ENCODE measurements at places on chromosomes 4 and X.

DNA sequence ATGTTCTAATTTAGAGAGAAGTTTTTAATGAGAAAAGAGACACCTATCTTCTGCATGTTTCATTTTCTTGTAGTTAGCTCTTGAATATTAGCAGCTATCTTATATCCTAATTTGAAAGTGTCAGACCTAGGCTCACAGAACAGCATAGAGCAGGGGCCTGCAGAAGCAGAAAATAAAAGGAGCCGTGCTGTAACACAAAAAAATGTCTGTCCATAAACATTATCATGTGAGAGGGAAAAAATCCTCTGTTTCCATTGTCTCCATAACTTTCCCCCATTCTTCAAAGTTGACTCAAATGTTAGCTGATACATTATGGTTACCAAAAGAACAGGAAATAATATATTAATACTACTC, 329.2 kb upstream of the EPHA5 start:
- DNase-seq: no peak

DNA sequence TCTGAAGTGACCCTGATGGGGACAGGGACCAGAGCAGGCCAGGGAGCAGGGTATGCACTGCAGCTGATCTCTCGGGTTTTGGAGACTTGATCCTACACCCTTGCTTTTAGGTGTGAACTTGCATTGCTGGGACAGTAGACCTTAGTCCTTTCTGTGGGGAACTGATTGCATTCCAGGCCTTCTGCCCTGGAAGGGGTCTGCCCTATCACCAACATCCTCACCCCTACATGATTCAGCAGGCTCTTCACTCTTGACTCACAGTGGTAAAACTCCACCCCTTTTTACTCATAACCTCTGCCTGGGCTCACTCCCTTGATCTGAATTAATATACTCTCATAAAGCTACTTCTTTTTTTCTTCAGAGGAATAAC, 6.6 kb upstream of the DDX60L start:
- DNase-seq: no peak

GRCh38 chrX:149363965-149364364, 141.1 kb downstream of the IDS start:
- no peak for DNase-seq

GRCh38 chr4:91502365-91502764, 801.4 kb upstream of the GRID2 start:
- no peak for DNase-seq

- no peak for DNase-seq
Observed at GRCh38 chr4:98260047-98260578, 1.1 kb upstream of the RAP1GDS1 start.

- DNase-seq: no peak
Observed at GRCh38 chrX:50161127-50161526, 39.7 kb downstream of the AKAP4 start.

- no peak for DNase-seq
Observed at GRCh38 chrX:103503163-103503852, 16.0 kb downstream of the RAB40A start.

GRCh38 chr4:3074846-3075651, 568 bp downstream of the HTT start:
- DNase-seq: no peak

- no peak for DNase-seq
Observed at GRCh38 chr4:146916479-146917076, 29.1 kb downstream of the TTC29 start.

- no peak for DNase-seq
Observed at GRCh38 chr4:21512353-21512752, 436.2 kb downstream of the KCNIP4 start.

GRCh38 chr4:38620527-38621027, 43.4 kb upstream of the KLF3 start:
- DNase-seq: no peak

DNA sequence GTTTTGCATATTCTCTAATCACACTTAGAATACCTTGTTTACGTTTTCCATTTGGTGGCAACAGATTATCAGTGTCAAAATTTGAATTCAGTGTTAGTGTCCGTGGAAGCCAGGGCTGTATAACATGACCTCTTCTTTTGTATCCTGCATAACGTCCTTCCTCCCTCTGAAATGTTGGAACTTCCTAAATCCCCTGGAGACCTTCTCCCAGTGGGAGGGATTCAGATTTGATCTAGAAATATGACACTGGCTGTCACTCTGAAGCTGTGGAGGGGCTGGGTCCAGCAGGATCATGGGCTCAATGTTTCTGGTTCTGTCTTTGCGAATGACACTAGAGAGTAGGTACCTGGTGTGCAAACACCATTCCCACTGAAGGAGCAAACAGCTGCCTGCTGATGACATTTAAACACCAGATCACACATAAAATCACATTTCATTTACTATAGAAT, 850 bp upstream of the CXCL3 start:
- DNase-seq: no peak

DNA sequence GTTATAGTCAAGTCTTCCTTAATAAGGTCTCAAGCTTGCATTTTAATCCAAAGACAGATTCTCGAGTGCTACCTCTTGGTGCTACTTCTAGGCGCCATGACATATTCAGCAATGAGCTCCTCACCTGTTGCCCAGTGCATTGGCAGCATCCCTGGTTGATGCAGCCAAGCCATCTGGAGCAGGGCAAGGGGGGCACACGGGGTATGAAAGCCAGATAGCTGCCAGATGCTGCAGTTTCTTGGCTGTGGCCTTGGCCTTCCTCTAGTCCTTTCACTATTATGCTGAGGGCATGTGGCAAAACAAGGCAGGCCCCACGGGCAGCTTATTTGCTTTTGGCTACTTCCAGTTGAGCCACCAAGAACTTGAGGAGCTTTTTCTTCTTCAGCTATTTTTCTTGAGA, 168.6 kb upstream of the PGRMC2 start:
- no peak for DNase-seq

GRCh38 chr4:119980456-119980855, 86.2 kb downstream of the MAD2L1 start:
- no peak for DNase-seq

GRCh38 chr4:181157647-181158046, 1085.6 kb upstream of the TENM3 start:
- DNase-seq: no peak

DNA sequence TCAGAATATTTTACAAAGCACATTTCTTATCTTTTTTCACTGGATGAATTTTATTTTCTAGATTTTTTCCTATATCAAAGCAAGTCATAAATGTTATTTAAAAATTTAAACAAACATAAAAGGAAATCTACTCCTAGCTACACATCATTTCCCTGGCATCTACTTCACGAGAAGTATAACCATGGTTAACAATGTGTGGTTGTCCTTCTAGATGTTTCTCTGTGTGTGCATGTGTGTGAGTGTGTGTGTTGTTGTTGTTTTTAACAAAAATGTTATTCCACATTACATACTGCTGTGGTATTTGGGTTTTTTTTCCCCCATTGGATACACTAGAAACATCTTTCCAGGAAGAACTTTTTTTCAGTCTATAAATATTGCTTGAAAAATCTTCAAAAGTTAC, 103.1 kb downstream of the CHIC2 start:
- DNase-seq: no peak

DNA sequence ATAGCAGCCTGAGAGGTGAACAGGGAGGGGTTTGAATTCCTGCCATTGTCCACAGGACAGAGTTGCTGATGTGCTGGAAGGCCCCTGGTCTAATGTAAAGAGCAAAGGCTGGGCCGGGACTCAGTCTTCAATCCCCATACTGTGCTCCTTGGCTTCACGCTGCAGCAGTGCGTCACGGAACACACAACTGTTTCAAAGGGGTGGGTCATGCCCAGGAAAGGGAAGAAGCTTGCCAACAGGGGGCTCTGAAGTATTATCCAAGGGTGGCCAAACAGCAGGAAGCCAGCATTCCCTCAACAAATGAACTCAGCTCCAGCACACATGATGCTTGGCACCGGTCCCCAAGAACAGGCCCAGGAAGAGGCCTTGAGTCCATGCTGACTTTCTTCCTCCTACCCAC, 122.5 kb downstream of the NFKB1 start:
- DNase-seq: no peak

GRCh38 chr4:11489453-11490083, 60.9 kb upstream of the HS3ST1 start:
- DNase-seq: no peak

GRCh38 chr4:55907469-55907868, 41.3 kb upstream of the CEP135 start:
- no peak for DNase-seq

DNA sequence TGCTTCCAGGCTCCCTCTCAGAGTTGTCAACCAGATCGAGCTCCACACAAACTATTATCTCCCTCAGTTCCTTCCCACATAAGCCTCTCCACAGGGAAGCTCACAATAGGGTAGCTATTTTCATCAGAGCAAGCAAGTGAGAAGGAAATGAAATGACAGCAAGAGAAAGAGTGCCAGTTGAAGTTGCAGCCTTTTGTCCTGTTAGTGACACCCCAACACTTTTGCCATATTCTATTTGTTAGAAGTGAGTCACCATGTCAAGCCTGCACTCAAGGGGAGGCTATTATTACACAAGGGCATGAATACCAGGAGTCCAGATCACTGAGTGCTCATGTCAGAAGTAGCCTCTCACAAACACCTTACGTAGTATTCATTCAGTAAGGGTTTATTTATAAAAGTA, 266.3 kb upstream of the NOCT start:
- DNase-seq: no peak

DNA sequence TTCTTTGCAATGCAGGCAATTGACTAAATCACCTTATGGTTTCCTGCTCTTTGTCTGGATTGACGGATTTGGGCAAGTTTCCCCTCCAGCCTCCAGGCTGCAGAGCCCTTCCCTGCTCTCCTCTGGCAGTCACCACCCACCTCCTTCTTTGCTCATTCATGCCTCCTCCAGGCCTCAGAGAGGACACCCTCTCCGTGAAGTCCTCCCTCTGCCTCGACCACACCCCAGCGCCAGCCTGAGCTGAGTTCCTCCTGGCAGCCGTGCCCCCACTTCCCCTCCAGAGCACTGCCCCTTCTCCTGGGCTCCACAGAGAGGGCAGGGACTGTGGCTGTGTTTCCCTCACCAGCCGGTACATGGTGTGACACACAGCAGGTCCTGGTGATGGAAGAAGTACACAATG, 53.7 kb downstream of the DCTD start:
- no peak for DNase-seq

GRCh38 chr4:145153904-145154298, 26.5 kb downstream of the OTUD4 start:
- no peak for DNase-seq

DNA sequence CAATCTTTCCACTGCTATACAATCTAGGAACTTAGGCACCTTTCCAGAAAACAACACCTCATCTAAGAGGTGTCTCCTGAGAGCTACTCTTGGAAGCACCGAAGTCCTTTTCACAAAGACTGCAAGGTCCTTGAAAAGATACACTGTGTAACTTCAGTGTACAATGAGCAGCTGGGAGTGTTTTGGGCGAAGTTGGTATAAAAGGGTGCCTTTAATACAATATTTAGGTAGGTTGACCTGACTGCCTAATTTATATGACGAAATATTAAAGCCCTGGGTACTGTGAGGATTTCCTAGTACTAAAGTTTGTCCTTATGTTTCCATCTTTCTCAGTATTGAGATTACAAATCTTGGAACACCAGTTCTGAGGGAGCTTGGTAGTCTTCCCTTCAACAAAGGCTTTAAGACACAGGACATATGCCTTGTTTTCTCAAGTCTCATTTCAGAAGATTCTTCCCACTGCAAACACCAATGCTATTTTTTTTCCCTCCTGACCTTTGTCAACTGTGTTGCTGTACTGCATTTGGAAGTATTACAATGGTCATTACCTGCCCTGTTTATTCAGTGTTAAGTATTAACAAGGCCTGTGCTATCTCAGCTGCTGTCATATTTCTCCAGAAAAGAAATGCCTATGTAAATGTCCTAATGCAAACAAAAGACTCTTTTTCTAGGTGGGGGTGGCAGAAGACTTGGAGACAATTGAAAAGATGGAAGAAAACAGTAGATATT, 134.2 kb downstream of the MAML3 start:
- no peak for DNase-seq

DNA sequence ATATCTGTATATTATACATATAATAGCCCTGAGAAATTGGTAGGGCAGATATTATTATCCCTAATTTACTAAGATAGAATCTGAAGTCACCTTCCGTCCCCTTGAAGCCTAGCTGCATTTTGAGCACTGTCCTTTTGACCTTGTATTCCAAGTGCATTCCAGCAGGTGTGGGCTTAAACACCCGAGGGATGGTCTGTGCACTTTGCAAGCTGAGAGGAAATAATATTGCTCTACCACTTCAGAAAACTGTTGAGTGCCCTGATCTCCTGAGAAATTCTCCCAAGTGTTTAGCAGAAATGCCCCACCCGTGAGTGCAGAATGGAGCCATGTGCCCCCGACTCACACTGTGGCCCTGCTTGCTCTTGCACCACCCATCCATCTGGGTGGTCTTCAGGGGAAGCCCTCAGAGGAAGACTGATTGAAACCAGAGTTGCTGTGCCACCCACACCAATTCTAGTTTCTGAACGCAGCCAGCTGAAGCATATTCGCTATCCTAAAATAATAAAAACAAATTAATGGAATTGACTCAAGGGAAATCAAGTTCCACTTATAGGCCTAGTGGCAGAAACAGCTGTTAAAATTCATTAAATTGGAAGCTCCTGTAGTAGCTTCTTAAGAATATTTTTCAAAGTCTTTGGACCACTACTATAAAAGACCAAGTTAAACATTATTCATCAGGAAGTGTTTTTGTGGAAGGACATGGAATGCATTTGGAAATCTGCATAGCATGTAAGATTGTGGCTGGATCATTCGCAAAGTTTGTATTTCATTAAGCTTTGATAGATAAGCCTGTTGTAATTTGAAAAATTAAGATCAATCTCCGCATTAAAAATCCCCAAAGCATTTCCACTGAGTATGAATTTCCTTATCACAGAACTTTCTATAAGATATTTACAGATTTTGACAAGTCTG, 41.3 kb upstream of the PRKG2 start:
- no peak for DNase-seq

- no peak for DNase-seq
Observed at GRCh38 chrX:2351999-2352995, 148.5 kb downstream of the DHRSX start.

- no peak for DNase-seq
Observed at GRCh38 chr4:168524006-168524405, 27.2 kb downstream of the PALLD start.

DNA sequence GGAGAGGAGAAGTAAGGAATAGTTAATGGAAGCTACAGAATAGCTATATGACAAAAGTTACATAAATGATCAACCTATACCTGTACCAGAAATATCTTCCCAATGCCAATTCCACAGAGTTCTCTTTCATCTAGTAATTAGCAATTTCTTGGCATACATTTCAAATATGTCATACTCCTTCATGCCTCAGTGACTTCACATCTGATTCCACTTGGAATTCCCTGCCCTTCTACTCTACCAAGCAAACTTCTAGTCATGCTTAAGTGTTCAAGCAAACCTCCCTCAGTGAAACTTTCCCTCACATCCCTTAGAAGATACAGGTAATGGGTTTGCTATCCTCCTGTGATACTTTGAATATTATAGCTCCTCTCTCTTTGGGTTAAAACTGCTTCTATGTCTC, 127.1 kb downstream of the KLHL13 start:
- no peak for DNase-seq

- no peak for DNase-seq
Observed at GRCh38 chr4:117084866-117085701, at the start of gene TRAM1L1. Gene TRAM1L1 (minus strand): TSS chr4:117085576. CDS start chr4:117085393, 183 bp downstream.

GRCh38 chr4:98662626-98663225, 4.3 kb upstream of the TSPAN5 start:
- DNase-seq: no peak

- no peak for DNase-seq
Observed at GRCh38 chr4:185589067-185589836, 53.9 kb upstream of the PDLIM3 start.
